ENCODE measurements at places on chromosomes 7 and 10.

DNA sequence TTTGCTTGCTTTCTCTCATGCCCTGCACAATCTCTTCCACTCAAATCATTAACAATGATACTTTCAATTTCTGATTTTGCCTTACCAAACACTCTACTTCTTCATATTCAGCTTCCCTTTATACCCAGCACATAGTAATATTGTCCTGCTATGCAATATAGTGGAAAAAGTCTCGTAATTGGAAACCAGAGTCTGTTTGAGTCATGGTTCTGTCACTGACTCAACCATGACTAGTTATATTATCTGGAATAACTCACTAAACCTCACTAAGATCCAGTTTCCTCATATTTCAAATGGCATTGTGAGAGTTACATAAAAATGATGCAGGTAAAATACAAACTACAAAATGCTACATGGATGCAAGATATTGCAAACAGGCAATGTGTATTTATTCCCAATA, 98.5 kb upstream of the LRRTM3 start:
- DNase-seq: no peak

DNA sequence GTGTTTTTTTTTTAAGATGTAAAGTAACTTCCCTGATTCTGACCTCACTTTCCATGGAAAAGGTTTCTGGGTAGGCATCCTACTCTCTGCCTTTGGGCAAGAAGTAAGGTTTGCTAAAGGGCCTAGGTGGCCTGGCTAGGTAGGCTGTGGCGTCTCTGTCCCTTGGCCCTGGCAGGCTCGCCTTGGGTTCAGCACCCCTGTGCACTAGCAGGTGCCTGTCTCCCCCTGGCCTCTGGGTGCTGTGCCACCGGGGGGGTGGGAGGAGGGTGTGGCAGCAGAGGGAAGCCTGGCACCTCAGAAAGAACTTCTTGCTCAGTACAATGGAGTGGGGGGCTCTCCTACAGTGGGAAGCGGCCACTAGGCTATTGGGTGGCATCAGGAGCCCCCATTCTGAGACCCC, 14.0 kb downstream of the TECPR1 start:
- no peak for DNase-seq

GRCh38 chr10:97937928-97938327, 88.3 kb downstream of the GOLGA7B start:
- DNase-seq: no peak

DNA sequence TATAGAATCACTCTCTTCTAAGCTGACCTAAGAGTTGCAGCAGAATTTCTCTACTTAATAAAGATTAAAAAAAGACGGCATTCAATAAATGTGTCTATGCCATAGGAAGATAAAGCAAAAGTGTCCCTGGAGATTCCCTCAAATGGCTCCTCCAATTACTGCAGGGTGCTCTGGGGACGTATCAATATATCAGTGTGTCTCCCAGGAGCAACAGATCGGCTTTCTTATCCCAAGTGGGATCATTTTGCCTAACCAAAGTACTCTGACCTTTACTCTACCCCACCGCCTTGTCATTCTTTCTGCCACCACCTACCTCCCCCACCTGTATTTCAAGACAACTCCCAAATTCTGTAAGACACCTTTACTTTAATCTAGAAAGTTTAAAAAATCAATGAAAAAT, 202.0 kb upstream of the SEMA3C start:
- no peak for DNase-seq

DNA sequence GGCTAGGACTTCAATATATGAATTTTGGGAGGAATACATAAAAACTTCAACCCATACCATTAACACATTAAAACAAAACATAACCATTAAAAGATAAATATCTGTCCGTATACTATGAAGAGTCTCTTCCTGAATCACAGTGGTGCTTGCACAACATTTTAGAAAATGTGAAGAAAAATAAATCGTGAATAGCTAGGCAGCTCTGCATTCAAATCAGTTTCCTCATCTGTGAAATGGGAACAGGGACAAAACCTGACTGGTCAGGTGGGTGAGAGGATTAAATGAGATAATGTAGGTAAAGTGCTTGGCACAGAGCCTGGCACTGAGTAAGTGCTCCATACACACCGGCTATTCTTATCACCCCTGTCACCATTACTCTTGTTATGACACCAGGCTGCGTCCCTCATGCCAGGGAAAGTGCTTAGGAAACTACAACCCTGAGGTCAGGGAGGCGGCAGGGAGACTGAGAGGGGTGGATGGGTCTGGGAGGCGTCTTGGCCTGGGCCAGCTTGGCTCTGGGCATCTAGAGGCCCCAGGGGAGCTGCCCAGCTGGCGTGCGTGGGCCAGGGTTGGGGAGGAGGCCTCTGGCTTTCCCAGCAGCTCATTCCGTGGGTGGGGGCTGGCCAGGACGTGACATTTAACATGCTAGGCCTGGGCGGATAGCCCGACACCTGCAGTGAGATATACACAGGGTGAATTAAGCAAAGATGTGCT, 78.3 kb downstream of the SH3PXD2A start:
- no peak for DNase-seq

DNA sequence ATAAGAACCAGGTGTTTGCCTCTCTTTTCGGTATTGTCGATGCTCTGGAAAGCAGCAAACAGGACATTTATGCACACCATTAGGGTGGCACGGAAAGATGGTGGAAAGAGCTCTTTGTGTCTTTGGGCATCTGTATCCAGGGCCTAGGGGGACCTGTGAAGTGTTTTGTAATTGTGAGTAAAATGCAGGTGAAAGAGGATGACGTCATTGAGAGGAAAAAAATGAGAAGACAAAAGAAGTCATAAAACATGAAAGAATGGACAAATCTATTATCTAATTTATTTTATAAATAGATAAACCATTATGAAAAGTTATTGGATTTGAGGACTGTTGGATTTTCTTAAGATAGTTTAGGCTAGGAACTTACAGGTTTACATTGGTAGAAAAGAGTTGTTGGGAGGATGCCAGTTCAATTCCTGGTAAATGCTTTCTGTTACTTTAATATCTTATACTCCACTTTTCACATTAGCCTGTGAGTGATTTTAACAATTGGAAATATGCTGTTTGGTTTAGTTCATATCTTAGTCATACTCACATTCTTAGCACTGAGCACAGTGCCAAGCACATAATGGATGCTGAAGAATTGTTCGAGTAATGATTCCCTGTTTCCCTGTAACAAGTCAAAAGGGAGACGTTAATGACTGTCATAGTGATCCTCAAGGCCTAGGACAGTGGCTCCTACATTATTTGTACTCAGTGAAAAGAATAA, 62.6 kb downstream of the EXOC4 start:
- peak; percentile 20 for DNase-seq

DNA sequence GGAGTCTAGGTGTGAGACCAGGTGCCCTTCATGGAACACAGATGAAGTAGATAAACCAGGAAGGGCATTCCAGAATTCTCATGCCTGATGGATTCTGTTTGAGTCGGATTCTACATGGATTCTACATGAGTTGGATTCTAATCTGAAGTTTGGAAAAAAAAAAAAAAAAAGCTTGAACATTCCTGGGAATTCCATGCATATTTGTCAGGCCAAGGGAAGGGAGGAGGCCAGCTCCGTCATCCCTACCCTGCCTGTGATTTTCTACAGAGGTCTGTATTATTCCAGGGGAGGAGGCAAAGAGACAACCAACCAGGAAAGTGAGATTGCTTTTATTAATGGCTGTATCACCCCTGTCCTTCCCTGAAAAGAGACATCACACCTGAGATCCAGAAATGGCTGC, 27.8 kb upstream of the EBLN1 start:
- DNase-seq: no peak

DNA sequence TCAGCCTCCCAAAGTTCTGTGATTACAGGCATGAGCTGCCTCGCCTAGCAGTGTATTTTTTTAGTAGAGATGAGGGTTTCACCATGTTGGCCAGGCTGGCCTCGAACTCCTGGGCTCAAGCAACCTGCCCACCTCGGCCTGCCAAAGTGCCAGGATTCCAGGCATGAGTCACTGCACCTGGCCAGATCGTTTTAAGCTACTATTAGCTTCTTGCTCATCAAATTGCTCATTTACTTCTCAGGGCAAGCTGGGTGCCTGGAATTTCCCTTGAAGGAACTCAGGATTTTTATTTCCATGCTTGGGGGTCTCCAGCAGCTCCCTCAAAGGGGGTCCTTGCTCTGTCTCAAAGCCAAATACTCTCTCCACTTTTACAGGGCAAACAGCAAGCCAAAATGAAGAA, 798.0 kb upstream of the AUTS2 start:
- no peak for DNase-seq

DNA sequence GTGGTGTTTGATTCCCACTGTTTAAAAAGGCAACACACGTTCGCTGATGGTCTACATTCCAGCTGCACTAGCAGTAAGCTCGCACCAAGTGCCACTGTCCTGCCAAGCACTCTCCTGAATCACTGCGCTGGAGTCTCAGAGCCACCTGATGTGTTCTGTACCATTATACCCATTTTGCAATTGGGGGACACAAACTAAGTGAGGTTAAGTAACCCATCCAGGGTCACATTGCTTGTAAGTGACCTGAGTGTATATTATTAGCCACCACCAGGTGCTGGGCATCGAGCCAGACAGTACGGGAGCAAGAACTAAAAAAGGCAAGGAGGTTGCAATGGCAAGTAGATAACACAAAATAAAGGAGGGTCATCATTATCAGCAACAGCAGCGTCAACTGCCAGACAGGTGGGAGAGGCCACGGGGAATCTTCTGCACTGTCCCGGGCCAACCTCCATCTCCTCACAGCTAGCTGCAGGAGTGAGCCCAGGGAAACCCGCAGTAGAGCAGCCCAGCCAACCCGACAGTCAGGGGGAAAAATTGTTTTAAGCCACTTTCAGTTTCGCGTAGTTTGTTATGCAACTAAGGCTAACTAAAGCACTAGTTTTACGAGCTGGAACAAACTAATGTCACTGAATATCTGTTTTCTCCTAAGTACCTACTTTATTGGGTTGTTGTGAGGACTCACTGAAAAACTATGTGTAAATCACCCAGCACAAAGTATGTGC, 712 bp upstream of the CPVL start:
- DNase-seq: no peak

DNA sequence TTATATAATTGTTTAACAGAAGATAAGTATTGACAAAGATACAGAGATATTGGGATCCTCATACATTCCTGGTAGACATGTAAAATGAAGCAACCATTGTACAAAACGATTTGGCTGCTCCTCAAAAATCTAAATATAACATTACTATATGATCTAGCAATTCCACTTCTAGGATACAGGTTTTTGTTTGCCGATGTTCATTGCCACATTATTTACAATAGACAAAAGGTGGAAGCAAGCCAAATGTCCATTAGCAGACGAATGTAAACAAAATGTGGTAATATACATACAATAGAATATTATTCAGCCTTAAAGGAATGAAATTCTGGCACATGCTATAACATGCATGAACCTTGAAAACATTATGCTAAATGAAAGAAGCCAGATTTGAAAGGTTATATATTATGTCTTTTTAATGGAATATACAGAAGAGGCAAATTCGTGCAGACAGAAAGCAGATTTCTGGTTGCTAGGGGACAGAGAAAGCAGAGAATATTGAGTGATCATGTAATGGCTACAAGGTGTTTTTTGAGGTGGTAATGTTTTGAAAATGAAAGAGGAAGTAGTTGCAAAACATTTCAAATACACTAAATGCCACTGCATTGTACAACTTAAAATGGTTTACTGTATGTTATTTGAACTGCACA, 44.9 kb downstream of the POLR1F start:
- no peak for DNase-seq

- DNase-seq: no peak
Measured at GRCh38 chr7:4097001-4097609, 585.0 kb upstream of the FOXK1 start.

- DNase-seq: no peak
Measured at GRCh38 chr10:86260564-86260963, 106.0 kb downstream of the GRID1 start.

DNA sequence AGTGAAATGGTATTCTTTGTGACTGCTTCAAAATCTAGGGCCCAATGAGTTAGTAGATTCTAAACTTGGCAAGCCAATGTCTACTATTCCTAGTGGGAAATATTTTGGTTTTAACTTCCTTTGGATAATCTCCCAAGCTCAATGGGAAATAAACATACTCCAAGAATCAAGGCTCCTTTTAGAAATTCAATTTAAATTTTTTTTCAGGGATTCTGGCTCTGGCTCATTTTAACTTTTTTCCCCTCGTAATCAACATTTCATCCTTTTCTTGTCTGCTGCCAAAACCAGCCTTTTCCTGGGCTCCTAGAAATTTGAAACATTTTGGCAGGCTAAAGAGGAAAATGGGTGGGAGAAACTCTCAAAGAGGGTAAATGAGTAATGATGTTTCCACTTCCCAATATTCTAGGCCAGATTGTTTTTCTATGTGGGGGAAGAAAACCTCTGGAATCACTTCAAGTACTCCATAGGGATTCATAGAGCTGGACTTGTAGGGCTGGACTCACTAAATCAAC, 85.6 kb upstream of the AGR3 start:
- no peak for DNase-seq

DNA sequence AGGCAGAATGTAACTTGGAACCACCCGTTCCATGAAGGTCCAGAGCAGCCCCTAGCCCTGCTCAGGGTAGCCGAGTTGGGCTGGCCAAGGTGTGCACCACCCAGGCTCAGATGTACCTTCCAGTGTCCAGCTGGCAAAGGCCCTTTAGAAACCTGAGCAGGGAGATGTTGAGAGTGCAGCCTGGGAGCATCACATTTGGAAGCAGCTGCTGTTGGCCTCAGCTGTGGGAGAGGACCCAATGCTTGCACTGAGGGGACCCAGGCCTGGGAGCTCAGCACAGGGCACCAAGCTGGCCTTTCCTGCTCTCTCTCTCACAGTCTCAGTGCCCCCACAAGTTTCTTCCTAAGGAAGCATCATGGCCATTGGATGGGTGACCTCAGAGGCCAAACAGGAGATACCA, 33.5 kb downstream of the ANXA8 start:
- DNase-seq: no peak

DNA sequence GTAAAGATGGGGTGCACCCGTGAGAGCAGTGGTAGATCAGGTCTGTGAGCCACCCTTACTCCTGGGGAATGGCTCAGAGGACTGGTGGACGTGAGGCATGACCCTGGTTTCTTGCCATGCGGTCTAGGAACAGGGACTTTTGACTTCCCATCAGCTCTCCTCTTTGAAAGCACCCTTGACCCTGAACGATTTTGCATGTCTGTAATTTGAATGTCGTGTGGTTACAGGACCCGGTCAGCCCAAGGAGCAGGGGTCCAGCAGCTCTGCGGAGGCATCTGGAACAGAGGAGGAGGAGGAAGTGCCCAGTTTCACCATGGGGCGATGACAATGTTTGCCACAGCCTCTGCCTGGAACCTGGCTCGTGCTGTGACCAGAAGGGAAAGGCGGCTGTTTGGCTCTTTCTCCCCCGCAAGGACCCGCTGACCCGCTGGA, 8.6 kb upstream of the ORAI2 start:
- DNase-seq: no peak

GRCh38 chr10:100728928-100729861, 16.2 kb upstream of the PAX2 start:
- no peak for DNase-seq

GRCh38 chr10:2122431-2123124, 385.3 kb upstream of the ADARB2 start:
- no peak for DNase-seq

GRCh38 chr7:2796358-2797352, 47.5 kb downstream of the GNA12 start:
- no peak for DNase-seq

All from non-pigmented ciliary epithelial cell (primary cell).